AG09319 (cell line): ENCODE measurements at places on chromosomes 2 and 18.

DNA sequence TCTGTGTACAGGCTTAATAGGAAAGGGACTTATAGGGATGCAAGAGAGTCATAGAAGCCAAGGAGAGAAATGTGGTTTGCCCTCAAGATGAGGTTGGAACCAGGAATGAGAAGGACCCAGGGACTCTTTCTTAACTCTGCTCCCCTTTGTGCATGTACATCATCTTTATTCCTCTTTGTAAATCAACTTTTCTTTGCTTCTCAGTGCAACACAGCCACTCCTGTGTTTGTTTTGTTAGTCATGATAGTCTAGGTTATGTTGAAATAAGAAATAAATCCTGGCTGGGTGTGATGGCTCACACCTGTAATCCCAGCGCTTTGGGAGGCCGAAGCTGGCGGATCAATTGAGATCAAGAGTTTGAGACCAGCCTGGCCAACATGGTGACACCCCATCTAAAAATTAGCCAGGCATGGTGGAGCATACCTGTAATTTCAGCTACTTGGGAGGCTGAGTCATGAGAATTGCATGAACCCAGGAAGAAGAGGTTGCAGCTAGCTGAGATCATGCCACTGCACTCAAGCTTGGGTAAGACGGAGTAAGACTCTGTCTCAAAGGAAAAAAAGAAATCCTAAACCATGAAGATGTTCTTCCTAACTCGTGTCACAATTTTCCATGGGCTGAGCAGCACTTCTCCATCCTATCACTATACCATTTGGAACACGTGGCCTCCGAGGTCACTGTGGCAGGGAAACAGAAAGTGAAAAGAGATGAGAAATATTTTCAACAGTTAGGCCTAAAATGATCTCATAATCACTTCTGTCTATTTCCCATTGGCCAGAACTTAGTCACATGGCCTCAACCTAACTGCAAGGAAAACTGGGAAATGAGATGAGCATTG, 73.0 kb upstream of the TMEM17 start:
- DNase-seq, result peak; percentile 52

DNA sequence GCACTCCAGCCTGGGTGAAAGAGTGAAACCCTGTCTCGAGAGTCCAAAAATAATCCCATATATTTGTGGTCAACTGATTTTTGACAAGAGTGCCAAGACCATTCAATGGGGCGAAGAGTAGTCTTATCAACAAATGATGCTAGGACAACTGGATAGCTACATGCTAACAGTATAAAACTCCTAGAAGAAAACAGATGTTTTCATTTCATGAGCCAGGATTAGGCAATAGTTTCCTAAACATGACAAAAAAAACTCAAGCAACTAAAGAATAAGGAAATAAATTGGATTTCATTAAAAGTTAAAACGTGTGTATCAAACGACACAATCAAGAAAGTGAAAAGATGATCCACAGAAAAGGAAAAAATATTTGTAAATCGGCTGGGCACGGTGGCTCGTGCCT, 6.3 kb downstream of the LIMS2 start:
- peak; percentile 10 for DNase-seq

GRCh38 chr18:59575995-59576394, 121.2 kb downstream of the CCBE1 start:
- DNase-seq, result no peak

- DNase-seq, result no peak
Observed at GRCh38 chr18:79585395-79586370, 93.9 kb upstream of the CTDP1 start.

DNA sequence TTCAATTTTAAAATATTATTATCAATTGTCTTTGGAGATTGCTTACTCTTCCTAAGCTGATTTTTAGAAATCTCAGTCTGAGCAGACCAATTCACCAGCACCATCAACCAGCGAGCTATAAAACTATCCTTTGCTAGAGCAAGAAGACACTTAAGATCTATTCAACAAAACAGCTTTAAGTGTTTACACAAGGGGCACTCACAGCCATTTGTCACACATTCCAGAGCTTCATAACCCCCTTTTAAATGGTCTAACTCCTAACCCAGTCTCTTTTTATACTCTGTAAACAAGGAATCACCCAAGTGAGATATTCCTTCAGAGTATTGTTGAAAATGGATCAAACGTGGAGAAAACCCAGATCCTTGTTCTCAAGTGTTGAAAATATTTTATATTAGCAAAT, 1294.1 kb upstream of the CHAC2 start:
- DNase-seq, result no peak

- DNase-seq, result no peak
Observed at GRCh38 chr2:104388296-104388695, 465.6 kb upstream of the POU3F3 start.

- DNase-seq, result no peak
Observed at GRCh38 chr2:21972586-21972985, 848.8 kb downstream of the TDRD15 start.

GRCh38 chr2:98899041-98899702, 36.9 kb downstream of the CRACDL start:
- DNase-seq, result no peak

GRCh38 chr2:239954166-239955086, 70.7 kb downstream of the NDUFA10 start:
- no peak for DNase-seq

DNA sequence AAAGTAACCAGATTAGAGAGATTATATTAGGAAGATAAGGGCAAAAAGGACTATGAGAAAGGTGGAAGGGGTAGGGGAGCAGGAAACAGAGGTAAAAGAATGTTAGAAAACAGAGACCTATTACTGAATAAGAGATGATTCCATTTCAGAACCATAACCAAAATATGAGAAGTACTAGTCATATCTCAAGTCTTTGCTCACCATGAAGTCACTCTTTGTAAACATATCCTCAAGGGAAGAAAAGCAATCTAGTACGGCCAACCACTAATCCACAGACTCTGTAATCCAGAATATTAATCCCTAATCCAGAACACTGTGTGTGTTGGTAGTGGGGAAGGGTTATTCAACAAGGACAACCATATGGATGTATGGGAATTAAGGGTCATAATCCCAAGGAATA, 92.0 kb downstream of the CDCA7 start:
- no peak for DNase-seq

GRCh38 chr18:71027531-71027930, 738.7 kb downstream of the SOCS6 start:
- no peak for DNase-seq

GRCh38 chr2:158762336-158762735, 32.8 kb upstream of the DAPL1 start:
- no peak for DNase-seq

- no peak for DNase-seq
Observed at GRCh38 chr2:213246497-213247281, 37.6 kb upstream of the SPAG16 start.

GRCh38 chr2:103430191-103430590, 668.4 kb downstream of the TMEM182 start:
- no peak for DNase-seq

DNA sequence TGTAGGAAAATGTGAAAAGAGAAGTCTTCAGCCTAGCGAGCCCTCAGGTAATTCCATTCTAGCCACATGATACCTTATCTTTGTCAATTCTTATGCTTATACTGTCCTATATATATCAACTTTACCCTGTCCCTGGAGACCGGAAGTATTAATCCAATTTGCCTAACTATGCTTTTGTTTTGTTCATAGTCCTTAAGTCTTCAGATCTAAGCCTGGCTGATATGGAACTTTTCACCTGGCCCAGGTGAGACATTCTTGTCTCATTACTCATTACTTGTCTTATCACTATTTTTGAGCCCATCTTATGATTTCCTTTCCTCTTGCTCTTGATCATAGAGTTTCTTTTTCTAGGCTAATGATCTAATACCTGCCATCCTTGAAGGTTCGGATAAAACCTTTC, 194.1 kb upstream of the FANCL start:
- DNase-seq, result no peak

GRCh38 chr2:121235542-121235941, 49.5 kb downstream of the TFCP2L1 start:
- DNase-seq, result no peak

DNA sequence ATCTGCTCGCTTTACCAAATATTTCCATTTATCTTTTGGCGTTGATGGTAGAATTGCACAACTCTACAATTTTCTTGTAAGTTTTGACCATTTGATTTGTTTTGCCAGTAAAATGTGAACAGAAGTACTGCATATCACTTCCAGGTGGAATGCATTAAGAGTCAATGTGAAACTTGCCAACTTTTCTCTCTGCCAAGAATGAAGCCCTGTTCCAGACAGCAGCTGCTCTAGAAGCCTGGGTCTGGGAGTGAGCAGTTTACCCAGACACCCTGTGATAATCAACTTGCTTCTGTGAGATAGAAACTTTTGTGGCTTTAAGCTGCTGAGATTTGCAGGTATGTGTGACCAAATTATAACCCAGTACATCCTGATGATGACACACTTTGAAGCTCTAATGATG, 115.9 kb upstream of the SYT4 start:
- DNase-seq, result no peak

DNA sequence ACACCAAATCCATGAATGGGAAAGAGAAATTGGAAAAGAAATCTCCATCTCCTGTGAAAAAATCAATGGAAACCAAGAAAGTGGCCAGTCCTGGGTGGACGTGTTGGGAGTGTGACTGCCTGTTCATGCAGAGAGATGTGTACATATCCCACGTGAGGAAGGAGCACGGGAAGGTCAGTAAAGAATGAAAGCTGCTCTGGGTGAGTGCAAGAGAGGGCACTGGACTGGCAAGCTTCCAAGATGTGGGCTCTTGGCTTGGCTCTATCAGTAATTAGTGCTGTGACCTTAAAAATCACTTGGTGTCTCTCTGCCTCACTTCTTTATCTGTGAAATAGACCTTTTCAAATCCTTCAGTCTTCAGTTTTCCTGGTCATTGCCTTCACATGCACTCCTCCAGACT, 89.0 kb downstream of the ZNF532 start:
- DNase-seq, result no peak

- no peak for DNase-seq
Observed at GRCh38 chr2:50118905-50119702, 912.8 kb downstream of the NRXN1 start.

- no peak for DNase-seq
Observed at GRCh38 chr18:37393221-37393827, 172.3 kb downstream of the CELF4 start.

DNA sequence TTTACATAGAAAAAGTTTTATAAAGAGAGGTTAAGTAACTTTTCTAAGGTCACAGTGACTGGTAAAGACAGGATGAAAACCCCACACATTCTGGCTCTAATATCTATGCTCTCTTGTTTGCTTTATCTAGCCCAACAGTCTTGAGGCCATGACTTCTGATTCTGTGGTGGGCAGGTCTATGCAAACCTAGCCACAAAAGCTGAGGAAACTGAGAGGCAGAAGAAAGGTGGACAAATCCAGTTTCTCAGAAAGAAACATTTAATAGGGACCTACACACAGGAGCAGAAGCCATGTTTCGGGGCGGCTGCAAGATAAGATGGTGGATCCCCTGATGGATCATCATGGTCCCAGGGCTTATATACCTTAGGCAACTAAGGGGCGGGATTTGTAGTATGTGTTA, 21.8 kb downstream of the HSPD1 start:
- no peak for DNase-seq

DNA sequence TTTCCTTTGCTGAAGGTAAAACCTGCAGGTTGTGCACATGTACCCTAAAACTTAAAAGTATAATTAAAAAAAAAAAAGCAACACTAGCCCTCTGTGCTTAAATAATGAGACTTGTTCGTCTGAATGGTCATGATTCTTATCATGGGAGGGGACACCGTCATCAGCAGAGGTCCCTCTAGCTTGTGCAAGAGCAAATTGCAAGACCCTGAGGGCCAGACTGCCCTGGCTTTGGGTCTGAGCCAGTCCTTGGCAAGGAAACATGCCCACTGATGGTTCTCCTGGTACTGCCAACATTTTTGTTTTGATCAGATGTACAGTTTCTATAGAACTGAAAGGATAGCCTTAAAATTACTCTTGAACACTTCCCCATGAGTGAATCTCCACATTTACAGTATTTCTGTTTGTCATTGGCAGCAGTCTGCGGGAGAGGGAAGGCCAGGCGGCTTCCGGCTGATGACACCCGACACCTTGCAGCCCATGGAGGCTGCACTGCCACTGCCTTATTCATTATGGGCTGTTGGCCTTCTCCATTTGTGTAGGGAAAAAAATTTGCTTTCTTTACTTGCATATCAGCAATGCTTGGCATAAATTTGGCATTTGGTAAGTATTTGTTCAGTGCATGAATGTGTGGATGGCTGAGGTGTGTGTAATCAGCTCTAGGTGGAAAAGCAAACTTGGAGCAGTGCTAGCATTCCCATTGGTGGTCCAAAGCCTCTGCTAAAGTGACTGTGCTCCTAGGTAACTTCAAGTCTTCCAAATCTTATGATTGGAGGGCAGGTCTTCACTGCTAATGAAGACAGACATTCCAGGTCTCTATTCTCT, 161.6 kb upstream of the ALKAL2 start:
- no peak for DNase-seq

DNA sequence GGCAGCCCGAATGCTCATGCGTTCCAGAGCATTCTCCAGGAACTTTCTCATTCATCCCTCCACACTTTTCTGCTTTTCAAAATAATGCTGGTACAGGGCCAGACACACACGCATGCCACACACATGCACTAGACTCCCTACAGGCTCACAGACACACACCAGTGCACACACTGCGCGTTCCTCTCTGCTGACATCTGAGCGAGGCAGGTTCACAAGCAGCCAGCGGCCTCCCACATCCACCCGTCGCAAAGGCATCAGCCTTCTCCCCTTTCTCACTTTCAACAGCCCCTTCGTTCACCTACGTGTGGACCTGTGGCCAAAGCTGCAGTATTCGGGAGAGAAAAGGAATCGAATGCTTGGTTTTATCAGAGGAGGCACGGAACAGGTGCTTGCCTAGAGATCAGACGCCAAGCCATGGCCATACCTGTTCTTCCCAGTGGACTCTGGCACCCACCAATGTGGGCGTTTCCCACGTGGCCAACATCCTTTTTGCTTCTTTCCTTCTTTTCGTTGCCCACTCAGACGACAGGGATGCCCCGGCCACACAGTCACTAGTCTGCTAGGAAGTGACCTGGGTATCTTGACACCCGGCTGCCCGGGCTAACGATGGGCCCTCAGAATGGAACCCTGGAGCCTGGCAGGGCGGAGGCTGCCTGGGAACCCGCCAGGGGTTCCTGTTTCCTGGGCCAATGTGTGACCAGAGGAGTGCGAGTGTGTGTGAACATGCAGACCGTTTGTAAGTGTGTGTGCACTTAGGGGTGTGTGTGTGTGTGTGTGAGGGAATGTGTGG, 85.8 kb upstream of the ID2 start:
- no peak for DNase-seq

- peak; percentile 19 for DNase-seq
Observed at GRCh38 chr2:30026091-30027055, 105.0 kb upstream of the ALK start.

- peak; percentile 91 for DNase-seq
Observed at GRCh38 chr2:70086838-70087701, at the start of gene PCBP1. Gene PCBP1, plus strand, starts transcription at chr2:70087477. Its CDS starts 267 bp downstream, at chr2:70087744.

DNA sequence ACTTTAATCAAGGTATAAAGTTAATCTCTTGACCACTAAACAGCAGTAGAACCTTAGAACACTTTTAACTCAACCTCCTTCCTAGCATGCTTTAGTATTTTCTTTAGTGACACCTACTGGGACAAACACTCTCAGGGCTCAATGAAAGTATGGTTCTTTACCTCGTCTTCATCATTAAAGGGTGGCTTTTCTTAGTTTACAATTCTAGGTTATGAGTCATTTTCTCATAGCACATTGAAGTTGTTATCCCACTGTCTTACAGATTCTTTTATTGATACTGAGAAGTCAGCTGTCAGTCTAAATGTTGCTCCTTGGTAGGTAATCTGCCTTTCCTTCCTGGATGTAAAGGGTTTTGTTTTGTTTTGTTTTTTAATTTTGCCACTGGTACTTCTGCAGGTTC, 38.0 kb downstream of the SIGLEC15 start:
- no peak for DNase-seq

GRCh38 chr18:36185901-36186460, 1.3 kb upstream of the MOCOS start:
- DNase-seq, result no peak

GRCh38 chr2:196987298-196987648, 60.8 kb upstream of the PGAP1 start:
- no peak for DNase-seq
